T-cell (primary cell): ENCODE measurements at places on chromosomes 1 and 21. TPM values are rescaled to one million over a fixed set of nuclear protein-coding genes. Genes with fewer than 3 reads are reported as not detected.

Gene TMEM269
- 1.2 TPM for total RNA-seq

Gene CTSS
- 93.1 TPM for total RNA-seq

Gene TNFRSF8
- total RNA-seq: 0.28 TPM

Gene TAL1
- total RNA-seq: 0.58 TPM

Gene PACC1
- total RNA-seq: 16.4 TPM

DNA sequence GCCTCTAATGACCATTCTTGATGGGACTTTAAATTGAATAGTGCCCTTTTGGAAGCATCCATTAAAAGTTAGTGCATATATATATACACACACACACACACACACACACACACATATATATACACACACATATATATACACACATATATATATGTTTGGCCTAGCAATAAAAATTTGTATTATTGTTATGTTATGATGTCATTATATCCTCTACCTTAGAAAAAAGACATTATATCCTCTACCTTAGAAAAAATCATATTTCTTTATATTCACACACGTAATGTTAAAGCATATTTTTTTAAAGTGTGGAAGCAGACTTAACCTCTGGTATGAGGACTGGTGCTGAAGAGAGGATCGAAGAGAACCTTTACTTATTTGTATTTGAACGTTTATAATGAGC, 43.3 kb downstream of the EBNA1BP2 start:
- no peak for DNase-seq

DNA sequence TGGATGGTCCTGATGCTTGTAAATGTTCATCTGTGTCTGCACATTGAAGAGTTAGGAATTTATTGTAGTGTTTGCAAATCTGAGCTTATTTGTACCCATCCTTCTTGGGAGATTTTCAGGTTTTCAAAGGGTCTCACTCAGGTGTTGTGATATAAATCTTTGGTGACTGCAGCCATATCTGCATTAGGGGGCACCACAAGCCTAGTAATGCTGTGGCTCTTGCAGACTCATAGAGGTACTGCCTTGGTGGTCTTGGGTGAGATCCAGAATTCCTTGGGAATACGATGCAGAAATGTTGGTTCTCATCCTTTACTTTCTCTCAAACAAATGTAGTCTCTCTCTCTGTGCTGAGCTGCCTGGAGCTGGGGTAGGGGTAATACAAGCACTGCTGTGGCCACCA, 405.9 kb downstream of the TTLL7 start:
- DNase-seq: no peak

DNA sequence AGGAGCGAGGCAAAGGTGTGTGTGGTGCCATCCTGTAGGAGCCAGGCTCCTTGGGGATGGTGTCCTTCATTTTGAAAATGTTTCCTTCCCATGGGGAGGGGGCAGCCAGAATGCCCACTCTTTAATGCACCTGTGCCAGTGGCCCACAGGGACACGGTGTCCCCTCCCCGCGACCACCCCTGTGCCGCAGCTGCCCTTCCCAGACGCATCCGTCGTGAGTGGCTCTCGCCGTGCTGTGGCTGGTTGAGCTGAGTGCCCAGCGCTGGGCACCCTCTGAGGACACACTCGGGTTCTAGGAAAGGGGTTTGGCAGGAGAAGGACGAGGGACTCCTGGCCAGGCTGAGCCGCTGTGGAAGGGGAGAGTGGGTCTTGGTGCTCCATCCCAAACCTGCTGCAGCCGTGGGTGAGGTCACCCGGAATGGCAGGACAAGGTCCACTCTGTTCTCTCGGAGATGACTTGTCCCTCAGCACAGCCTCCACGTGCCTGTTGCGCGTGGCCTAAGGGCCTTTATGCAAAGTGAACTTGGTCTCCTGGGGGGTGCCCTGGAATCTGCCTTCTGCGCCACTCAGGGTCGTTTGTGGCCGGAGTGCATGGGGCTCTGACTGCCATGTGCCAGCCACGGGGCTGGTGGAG, 74.3 kb downstream of the SKI start:
- no peak for DNase-seq

GRCh38 chr1:153344718-153345025, 4.0 kb downstream of the PGLYRP4 start:
- no peak for DNase-seq

DNA sequence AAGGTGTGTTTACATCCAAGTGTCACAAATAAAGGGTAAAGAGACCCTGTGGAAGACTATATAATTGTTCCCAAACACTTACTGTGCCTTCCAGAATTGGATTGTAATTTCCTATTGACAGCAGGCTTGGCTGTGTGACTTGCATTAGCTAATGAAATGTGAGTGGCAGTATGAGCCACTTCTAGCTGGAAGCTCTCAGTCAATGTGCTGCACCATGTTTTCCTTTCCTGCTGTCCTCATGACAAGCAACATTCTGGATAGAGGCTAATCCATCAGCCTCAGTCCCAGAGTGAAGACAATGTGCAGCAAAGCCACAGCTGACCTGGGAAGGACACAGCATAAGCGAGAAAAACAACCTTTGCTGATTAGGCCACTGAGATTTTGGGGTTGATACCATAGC, 5.9 kb upstream of the FOXJ3 start:
- no peak for DNase-seq

GRCh38 chr1:53112861-53113260, 29.6 kb downstream of the SLC1A7 start:
- DNase-seq: no peak

- no peak for DNase-seq
Observed at GRCh38 chr1:198763298-198763714, 124.5 kb downstream of the PTPRC start.

GRCh38 chr21:37603129-37603528, 236.6 kb downstream of the DYRK1A start:
- DNase-seq: no peak

- no peak for DNase-seq
Observed at GRCh38 chr1:72280711-72281110, 1.6 kb downstream of the NEGR1 start.
